ENCODE measurements at places on chromosomes 7 and 10.
A peak's percentile ranks its signal among the peaks of the same experiment; 100 is the strongest.

GRCh38 chr10:110717781-110718589, 73.8 kb downstream of the RBM20 start:
- peak; percentile 89 for DNase-seq

DNA sequence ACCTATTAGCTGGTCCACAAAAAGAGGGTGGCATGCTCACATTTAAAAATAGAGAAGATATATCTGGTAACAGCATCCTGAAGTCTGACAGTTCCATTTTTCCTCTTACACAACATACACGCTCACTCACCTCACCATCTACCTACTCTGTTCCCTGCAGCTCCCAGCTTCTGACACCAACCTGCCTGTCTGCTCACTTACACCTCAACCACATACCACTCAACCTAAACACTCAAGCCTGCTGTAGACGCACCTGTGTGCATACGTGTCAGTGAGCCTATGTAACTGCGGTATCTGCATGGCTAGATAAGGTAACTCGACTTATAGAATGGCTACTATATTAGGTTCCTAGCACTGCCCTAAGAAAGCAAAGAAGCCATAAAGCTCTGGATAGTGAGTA, 174.9 kb downstream of the DGKI start:
- no peak for DNase-seq

GRCh38 chr10:78254013-78254412, 220.3 kb downstream of the RPS24 start:
- no peak for DNase-seq

GRCh38 chr10:60099998-60100747, 193.8 kb upstream of the CCDC6 start:
- DNase-seq: peak; percentile 88

- DNase-seq: peak; percentile 58
Measured at GRCh38 chr10:97683556-97684367, 3.3 kb downstream of the AVPI1 start.

GRCh38 chr7:112596260-112596659, 115.5 kb downstream of the LSMEM1 start:
- peak; percentile 1 for DNase-seq

GRCh38 chr7:31783221-31783620, 96.2 kb downstream of the PPP1R17 start:
- DNase-seq: no peak

- peak; percentile 97 for DNase-seq
Measured at GRCh38 chr10:60032723-60033122, 126.4 kb upstream of the CCDC6 start.

GRCh38 chr10:49518982-49519578, 19.8 kb downstream of the ERCC6 start:
- DNase-seq: peak; percentile 67

GRCh38 chr7:99248391-99249095, 24.1 kb upstream of the MYH16 start:
- DNase-seq: no peak

DNA sequence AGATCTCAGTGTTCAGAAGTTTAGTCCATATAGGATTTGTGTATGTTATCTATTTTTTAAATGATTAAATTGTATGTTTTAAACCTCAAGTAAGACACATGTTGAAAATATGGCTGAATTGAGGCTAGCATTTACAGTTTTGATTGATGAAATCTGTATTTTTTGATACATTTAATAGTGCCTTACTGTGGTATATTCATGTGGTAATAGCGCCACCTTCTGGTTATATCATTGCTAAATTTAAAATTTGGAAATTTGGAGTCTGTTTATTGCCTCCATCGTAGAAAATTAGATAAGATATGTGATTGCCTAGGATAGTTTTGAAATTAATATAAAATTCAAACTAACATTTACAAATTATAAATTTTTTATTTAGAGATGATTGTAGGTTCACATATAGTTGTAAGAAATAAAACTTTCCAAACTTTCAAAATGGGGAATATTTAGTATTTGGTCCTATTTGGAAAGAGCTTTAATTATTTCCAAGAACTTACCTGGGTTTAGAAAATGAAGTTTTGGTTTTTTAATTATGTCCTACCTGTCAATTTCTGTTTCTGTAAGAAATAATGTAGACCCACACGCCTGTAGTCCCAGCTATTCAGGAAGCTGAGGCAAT, 19.1 kb upstream of the ARMS2 start:
- peak; percentile 72 for DNase-seq

- DNase-seq: no peak
Measured at GRCh38 chr7:141073173-141073640, 657 bp upstream of the TMEM178B start.

DNA sequence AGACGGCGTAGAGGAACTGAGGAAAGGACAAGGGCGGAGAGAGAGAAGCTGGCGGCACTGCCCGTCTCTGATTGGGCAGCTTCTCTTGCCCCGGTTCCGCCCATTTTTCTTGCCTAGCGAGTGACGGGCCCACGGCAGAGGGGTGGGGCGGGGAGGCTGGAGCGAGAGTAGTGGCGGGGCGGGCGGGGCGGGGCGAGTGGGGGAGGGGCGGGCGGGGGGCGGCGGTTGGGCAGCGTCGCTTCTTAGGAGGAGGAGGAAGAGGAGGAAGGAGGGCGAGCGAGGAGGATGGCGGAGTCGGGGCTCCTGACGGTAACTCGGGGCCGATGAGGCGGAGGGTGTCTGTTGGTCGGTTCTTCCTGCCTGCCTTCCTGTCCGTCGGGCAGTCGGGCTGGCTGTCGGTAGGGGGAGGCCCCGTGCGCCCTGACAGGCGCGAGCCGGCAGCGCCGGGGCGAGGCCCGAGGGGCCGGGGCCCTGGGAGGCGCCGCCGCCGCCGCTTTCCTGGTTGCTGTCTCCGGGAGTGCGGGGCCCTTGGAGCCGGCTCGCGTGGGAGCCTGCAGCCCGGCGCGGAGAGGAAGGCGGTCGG, at the start of gene SHOC2:
Gene SHOC2 (plus strand): TSS at position 256 of the 583 bp plus-strand sequence. CDS start 44,755 bp downstream, outside the sequence.
- no peak for DNase-seq
